ENCODE measurements at places on chromosomes 2 and 18.

DNA sequence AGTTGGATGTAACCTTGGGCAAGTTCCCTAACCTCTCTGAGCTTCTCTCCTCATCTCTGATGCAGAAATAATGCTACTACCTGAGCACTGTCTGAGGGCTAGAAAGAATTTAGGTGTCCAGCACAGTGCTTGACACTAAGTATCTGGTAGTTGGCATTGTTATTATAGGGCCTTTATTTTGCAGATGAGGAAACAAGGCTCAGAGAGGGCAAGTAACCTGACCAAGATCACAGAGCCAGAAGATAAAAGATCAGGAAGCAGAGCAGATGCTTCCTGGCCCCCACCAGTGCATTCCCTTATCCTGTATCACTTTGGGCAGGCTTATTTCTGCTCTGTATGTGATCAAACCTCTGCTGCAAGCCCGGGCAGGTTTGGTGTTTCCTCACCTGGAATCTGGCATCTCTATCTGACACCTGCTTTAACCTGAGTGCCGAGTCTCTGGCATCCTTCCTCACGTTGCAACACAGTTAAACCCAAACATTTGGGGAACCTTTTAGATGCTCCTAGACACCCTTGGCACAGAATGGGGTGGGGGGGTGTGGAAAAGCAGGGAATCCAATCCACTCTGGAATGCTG, 69.9 kb downstream of the PLB1 start:
- DNase-seq: no peak

DNA sequence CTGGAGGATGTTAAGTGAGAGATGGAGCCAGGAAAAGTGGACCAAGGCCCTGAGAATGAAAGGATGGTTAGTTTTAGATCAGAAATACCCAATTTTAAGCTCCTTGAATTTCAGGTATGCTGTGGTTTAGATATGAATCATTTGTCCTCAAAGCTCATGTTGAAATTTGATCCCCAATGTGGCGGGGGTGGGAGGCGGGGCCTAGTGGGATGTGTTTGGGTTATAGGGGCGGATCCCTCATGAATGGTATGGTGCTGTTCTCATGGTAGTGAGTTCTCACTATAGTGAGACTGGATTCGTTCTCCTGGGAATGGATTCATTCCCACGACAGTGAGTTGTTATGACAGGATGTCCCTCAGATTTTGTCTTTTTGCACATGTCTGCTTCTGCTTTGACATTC, 11.4 kb downstream of the MYO5B start:
- peak; percentile 23 for DNase-seq

DNA sequence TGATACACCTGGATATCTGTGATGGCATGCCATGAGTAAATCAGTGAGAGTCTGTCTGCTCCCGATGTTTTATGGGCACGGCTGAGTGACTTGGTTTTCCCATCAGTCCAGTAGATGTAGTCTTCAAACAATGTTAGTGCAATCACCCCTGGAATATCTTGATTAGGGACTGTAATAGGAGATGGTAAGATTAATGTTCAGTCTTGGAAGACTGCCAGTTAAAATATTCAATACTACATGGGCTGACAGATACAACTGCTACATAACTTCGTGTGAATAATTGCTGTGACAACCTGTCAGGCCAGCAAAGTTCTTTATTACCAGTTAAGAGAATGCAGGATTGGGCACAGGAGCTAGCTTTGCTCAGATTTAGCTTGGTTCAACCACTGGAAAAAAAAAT, 1673.3 kb downstream of the LRP1B start:
- no peak for DNase-seq

DNA sequence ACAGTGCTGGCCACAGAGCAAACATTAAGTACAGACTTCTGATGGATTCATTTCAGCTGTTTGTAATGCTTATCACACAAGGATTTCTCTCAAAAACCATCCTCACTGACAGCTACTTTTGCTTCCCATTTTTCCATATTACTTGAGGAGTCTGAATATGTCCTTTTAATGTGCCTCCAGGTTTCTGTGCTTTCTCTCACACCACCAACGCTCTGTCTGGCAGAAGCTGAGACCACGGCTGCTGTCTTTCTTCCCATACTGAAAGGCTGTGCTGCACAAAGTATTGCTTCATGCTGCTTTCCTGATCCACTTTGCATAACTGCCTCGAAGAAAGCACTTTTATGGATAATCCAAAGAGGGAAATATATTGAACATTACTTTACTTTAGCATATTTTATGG, 312.1 kb upstream of the ZEB2 start:
- DNase-seq: no peak

DNA sequence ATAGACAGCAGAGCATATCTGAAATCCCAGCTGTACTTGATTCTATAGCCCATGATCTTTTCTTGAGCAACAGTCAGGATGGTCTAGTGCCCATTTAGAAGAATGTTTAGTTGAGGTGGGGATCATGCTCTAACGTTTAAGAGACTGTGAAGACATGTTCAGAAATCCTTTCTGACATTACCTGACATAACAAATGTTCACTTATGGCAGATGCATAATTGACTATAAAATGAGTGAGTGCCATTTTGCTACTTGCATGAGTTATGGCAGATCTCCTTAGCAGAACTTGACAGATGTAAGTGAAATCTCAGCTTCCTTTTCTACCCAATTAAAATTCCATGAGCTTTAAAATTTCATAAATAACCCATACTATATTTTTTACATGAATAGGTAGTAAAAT, 209.5 kb upstream of the MMADHC start:
- DNase-seq: no peak

- DNase-seq: no peak
These were observed 11.9 kb upstream of the AGFG1 start for GRCh38 chr2:227460070-227460485.

All from fibroblast of the conjunctiva (primary cell).